C1 segment of cervical spinal cord (tissue), 14 donors: ENCODE measurements at places on chromosomes 12 and 14.

DNA sequence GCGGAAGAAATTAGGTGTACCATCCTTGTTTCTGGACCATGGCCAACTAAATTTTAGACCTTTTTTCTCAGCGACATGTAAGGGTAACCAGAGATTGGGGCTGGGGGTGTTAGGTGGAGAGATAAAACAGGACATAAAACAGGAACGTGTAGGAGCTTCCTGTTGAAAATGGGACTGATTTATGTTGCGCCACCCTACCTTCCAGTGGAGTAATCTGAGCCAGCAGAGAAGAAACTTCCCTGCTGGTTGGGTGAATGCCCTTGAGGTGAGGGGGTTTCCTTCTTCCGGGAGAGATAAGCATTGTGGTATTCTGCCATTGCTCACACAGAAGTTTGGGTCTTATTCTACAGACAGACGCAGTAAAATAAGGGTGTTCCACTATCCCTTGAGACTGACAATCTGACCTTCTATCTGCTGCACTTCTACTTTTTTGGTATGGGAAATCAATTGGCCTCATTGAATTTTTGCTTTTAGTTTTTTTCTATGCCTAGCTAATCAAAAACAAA is 417.6 kb downstream of the PCNX1 start:
- no peak for DNase-seq

GRCh38 chr14:59160506-59160905 is 28.0 kb upstream of the DAAM1 start:
- no peak for DNase-seq

DNA sequence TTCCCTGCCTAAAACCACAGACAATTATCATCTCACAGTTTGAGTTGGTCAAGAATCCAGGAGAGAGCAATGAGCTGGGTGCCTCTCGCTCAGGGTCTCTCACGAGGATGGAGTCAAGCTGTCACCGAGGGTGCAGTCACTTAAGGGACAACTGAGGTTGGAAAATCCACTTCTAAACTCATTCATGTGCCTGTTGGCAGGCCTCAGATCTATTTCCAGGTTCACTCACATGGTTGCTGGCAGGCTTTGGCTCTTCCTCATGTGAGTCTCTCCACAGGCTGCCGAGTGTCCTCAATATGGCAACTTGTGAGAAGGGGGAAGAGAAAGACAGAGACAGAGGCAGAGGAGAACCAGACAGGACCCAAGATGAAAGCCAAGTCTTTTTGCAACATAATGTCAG is 10.5 kb upstream of the OR10P1 start:
- no peak for DNase-seq

DNA sequence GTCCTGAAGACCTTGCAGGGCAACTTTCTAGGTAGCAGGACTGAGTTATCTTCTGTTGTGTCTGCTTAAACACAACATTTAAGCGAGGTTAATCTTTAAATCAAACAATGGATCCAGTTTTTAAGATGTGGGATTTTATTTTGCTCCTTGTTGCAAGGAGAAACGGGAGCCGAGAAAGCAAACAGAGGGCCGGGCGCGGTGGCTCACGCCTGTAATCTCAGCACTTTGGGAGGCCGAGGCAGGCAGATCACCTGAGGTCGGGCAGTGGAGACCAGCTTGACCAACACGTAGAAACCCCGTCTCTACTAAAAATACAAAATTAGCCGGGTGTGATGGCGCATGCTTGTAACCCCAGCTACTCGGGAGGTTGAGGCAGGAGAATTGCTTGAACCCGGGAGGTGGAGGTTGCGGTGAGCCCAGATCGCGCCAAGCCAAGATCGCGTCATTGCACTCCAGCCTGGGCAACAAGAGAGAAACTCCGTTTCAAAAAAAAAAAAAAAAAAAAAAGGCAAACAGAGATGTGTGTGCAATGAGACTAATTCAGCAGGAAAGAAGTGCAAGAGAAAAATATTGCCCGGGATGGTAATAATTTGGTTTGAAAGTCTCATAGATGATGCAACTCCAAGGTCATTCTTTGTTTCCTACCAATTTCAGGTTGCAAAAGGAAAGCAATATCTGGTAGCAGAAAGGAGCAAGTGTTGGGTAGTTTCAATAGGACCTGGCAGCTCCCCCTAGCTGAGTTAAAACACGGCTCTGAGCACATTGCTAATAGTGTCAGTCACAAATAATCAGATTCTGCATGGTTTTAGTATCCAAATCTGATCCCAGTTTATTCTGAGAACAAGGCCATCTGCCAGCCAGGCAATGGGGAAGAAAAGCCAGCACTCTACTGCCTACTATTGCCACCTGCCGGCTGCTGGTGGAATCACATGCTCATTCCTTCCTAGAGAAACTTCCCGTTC is 141.4 kb downstream of the PPM1H start:
- DNase-seq, result peak; percentile 54

DNA sequence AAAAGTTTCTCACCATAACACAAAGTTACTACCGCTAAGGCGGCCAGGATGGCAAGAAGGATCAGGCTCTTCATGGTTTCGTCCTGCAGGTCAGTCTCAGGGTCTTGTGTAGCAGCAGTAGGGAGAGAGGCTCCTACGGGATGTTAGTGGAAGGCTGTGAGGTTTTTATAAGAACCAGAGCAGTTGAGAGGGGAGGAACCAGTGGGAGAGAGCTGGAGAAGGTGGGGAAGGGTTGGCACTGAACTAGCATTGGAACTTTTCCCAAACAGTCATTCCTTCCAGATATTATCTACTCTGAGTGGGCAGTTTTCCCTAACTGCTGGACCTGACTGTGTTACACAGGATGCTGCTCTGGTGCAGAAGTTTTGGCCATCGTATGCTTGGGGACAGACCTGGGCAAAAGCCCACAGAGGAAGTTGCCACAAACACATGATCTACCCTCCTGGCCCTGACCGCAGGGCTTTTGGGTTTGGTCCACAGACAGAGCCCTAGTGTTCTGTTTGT is at the start of gene MGP:
TSS of gene MGP (minus strand) at position 137 of the 504 bp plus-strand sequence. CDS start at position 74, 63 bp downstream.
- DNase-seq, result no peak

- no peak for DNase-seq
Measured at GRCh38 chr14:105436891-105437722, 17.5 kb downstream of the MTA1 start.

GRCh38 chr12:92408072-92408900 is 262.6 kb upstream of the BTG1 start:
- no peak for DNase-seq

DNA sequence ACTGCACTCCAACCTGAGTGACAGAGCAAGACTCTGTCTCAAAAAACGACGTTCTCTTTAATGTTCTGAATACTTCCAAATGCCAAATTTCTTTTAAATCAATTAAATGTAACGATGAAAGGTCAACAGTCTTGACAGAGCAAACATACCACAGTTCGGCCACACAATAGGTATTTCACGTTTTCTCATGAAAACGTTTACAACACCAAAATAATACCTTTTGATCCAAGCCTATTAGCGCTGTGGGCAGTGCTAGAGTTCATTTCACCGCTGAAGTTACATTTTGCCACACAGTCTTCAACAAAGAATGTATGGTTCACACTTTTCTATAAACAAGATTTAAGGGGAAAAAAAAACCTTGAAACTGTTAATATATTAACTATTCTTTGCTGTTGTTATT is 122.1 kb downstream of the MED13L start:
- no peak for DNase-seq

GRCh38 chr12:30357766-30358490 is 337.7 kb downstream of the IPO8 start:
- no peak for DNase-seq

- DNase-seq, result no peak
Measured at GRCh38 chr12:6770600-6770999, 1.7 kb upstream of the LAG3 start.

GRCh38 chr12:11016937-11017336 is 5.5 kb downstream of the TAS2R19 start:
- peak; percentile 3 for DNase-seq

- DNase-seq, result no peak
Measured at GRCh38 chr12:56769868-56770267, 6.7 kb downstream of the HSD17B6 start.

- DNase-seq, result no peak
Measured at GRCh38 chr12:12881151-12881909, 10.0 kb upstream of the GPRC5A start.

GRCh38 chr14:21987937-21988336 is 314.3 kb upstream of the OR4E1 start:
- no peak for DNase-seq

- DNase-seq, result no peak
Measured at GRCh38 chr12:65666876-65667275, 157.4 kb upstream of the HMGA2 start.

DNA sequence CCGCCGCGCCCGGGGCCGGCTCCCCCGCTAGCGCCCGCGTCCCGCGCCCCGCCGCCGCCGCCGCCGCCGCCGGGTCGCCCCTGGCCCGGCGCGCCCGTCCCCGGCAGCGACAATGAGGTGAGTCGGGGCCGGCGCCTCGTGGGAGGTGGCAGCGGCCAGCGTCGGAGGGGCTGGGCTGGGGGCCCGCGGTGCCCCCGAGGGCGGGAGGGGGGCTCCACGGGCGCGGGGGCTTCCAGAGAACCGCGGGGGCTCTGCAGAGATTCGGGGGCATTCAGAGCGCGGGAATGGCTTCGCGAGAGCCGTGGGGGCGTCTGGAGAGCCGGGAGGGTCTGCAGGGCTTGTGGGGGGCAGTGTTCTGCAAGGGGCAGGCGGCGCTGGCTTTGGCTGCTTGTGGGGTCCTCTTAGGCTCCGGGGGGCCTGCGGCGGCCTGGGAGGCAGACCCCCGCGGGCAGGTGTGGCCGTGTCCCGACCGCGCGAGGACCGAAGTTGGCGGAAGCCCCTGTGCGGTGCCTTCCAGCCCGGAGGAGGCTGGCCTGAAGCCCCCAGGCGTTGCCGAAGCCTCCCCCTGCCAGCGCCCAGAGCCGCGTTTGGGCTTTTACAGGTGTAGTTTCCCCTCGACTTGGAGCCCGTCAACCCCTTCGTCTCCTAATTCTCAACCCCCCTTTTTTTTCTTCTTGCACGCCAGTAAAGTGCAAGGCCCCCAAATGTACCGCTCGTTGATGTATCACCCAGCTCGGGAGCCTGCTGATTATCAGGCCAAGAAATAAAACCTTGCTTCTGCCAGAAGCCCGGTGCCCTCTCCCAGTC is 93.1 kb upstream of the EVL start:
- no peak for DNase-seq

- DNase-seq, result no peak
Measured at GRCh38 chr14:95237958-95238340, 80.6 kb upstream of the DICER1 start.

DNA sequence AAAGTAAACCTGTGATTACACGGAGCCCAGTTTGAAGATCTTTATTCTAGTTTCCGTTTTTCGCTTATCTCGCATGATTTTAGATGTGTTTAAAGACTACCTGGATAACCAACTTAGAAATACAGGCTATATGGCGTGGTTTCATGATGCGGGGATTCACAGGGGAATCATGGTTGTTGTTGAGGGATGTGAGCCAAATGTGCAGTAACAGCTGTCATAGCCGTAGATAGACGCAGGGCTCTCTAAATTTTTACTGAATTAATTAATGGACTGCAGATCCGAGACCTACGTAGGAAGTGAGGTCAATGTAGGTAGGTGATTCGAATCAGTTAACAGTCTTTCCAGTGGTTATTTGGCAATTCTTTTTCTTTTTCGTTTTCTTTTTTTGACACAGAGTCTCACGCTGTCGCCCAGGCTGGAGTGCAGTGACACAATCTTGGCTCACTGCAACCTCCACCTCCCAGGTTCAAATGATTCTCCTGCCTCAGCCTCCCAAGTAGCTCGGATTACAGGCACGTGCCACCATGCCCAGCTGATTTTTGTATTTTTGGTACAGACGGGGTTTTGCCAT is 144.9 kb upstream of the AMIGO2 start:
- no peak for DNase-seq

DNA sequence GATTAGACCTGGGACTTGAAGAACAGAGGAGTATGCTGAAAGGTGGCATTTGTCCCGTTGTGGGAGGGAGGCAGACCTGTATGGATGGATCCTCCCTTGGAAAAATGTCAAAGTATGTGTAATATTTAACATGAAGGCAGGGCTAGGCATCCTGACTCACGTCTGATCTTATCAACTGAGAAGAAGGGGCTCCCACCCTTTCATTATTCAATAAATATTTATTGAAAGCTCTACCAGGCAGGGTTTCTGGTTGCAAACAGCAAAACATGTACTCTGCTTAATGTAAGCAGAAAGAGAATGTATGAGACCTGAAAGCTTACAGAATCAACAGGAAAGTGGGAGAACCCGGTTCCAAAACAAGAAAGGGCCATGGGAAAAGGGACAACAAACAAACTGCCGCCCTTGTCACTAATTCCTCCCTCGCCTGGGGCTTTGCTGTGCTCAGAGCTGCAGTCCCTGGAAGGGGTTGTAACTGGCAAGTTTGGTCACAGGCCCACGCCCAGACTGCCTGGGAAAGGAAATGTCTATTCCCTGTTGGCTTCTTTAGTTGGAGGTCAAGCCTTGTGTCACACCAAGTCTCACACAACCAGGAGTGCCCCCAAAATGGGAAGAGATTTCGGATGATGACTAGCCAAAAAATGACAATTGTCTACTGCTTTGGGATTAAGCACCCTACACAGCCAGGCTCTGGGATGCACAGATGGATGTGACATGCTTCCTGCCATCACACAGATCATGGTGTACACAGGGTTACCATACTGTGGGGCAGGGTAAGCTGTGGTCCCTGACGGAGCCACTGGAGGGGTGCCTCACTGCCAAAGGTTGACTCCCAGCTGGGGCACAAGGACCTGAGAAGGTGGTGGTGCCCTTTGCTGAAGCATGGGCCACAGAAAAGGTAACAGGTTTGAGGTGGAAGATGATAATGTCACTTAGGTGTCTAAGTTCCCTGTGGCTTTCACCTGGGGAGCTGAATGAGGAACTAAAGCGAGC is 36.8 kb downstream of the RAB35 start:
- no peak for DNase-seq

DNA sequence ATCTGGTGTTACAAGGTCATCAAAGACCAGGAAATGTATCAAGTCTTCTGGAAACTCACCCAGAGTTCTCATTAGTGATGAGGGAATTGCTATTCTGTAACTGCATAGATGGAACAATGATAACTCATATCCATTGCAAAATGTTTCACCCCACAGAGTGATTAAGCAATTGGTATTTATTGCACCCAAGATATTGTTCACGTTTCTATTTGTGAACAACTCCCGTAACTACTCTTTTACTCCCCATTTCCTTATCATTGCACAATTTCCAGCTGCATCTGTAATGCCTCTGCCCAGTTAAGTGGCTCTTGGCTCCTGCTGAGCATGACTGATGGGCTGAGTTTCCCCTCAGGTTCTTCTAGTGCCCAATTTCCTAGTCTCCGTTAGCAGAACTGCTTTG is 108.7 kb upstream of the PRICKLE1 start:
- no peak for DNase-seq
